Activated naive CD4-positive, alpha-beta T cell treated with anti-CD3 and anti-CD28 coated beads, Interleukin-2, amount 10 ng/mL, durations not matched to agents 7 days and 5 days (primary cell): ENCODE measurements at places on chromosomes 6 and 20.

DNA sequence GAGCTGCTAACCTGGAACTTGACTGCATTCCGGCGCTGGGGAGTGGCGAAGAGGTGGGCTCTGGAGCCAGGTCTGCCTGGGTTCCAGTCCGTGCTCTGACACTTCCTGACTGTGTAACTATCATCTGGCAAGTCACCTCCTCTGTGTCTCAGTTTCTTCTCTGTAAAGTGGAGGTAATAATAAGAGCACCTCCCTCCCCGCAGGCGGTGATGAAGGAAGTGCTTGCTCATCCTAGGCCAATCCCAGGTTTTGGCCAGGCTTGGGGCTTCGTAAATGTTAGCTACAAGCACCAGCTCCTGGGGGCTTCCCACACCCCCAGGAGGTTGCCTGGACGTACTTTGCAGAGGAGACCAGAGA is 32.8 kb downstream of the SNAI1 start:
- DNase-seq: no peak

DNA sequence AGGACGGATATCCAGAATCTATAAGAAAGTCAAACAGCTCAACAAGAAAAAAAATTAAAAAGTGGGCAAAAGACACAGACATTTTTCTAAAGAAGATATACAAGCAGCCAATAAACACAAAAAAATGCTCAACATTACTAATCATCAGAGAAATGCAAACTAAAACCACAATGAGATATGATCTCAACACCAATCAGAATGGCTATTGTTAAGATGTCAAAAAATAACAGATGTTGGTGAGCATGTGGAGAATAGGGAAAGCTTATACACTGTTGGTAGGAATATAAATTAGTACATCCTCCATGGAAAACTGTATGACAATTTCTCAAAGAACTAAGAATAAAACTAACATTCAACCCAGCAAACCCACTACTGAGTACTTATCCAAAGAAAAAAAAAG is 23.3 kb upstream of the OSTM1 start:
- no peak for DNase-seq

DNA sequence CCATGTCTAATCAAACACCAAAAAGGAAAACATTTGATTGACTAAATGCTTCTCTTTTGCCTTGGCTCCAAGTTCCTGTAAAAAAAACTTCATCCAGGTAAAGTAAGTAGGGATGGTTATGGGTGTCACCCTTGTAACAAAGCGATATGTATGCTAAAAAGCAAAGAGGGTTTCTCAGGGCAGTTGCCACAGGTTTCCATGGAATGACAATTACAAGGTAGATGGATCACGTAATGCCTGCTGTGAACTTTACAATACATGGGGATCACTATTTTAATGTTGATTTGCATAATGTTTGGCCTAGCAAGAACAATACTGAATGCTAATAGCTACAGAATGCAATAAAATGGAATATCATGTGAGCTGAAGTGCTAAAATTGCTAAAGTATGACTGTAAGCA is 2.9 kb upstream of the BMP2 start:
- no peak for DNase-seq

DNA sequence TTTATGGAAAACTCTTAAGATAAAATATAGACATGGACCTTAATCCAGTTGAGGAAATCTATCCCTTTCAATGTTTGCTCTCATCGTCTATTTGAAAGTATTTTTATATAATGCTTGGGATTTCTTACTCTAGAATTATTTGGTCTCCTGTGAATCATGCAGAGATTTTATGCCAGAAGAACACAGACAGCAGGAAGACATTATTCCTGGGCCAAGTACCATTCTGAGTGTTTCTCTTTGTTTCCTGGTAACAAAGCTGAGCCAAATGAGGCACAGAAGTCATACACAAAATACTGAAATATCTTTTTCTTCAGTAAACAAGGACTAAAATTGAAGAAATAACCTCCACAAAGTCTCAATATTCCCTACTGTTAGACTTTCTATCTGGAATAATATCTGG is 538.2 kb upstream of the EYS start:
- DNase-seq: no peak

- DNase-seq: no peak
These were observed 22.0 kb downstream of the ZNF341 start for GRCh38 chr20:33753763-33754162.

- DNase-seq: peak; percentile 64
These were observed 46.3 kb downstream of the GOPC start for GRCh38 chr6:117555882-117556498.

DNA sequence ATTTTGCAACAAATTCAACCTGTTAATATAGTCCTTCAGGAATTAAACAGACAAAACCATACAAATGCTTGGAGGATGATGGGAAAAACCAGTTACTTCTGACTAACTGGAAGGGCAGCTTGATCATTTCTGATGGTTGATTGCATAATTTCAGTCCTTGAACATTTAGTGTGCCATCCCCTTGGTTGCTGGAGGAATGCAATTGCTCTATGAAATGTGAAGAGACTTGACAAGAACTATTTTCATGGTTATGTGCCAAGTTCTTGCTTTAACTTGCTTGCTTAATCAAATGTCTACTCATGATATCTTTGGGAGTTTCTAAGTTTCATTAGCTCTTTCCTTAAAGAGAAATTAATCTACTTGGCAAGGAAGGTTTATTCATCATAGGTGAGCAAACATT is 45.2 kb downstream of the ANKEF1 start:
- DNase-seq: no peak

- DNase-seq: no peak
These were observed 418.0 kb upstream of the SULF2 start for GRCh38 chr20:48203252-48203651.

DNA sequence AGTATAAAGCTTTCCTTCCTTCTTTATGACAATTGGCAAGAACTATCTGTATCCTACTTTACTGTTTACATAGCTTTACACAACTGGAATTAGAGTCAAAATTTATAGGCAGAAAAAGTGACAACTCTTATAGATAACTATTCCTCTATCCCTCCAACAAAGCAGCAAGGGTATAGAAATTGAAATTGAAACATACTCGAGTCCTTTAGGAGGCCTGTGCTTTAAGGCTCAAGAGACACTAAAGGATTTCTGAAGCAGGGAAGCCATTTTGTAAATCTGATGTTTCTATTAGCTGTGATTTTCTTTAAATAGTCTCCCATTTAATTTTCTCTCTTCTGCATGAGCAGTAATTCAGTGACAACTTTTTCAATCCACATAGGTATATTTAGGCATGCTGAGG is 567.6 kb upstream of the MAN1A1 start:
- DNase-seq: no peak

- no peak for DNase-seq
These were observed 86.8 kb upstream of the AFDN start for GRCh38 chr6:167739721-167740475.

DNA sequence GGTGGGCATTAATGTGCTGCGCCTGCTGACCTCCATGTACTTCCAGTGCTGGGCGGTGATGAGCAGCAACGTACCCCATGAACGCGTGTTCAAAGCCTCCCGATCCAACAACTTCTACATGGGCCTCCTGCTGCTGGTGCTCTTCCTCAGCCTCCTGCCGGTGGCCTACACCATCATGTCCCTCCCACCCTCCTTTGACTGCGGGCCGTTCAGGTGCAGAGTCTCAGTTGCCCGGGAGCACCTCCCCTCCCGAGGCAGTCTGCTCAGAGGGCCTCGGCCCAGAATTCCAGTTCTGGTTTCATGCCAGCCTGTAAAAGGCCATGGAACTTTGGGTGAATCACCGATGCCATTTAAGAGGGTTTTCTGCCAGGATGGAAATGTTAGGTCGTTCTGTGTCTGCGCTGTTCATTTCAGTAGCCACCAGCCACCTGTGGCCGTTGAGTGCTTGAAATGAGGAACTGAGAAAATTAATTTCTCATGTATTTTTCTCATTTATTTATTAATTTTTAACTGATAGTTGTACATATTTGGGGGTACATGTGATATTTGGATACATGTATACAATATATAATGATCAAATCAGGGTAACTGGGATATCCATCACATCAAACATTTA is 35.2 kb upstream of the NOP56 start:
- DNase-seq: no peak

DNA sequence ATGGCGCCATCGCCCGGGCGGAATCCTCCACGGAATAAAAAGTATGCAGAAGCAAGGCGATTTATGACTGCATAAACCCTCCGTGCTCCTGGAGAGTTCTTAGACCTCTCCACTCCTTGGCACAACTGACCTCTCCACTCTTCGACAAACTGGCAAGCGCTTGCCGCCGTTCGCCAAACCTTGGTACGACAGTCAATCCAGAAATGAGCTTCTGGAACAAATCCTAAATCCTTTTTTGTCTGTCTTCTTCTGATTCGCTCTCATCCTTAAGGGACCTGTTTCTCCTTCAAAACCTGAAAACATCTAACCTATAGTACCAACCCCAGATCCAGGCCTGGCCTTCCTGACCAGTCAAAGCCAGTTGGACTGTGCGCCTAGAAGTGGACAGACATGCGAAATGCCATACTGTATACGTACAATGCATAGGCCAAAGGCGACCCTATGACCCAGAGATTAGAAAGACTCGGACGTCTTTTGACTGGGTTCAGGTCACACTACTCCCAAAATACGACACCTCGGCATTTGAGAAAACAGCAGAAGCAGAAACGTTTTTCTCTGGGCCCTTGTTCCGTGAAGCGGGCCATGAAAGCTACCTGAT is 59.4 kb downstream of the TRIM27 start:
- no peak for DNase-seq

- no peak for DNase-seq
These were observed 74.4 kb downstream of the ELOVL4 start for GRCh38 chr6:79872986-79873385.

DNA sequence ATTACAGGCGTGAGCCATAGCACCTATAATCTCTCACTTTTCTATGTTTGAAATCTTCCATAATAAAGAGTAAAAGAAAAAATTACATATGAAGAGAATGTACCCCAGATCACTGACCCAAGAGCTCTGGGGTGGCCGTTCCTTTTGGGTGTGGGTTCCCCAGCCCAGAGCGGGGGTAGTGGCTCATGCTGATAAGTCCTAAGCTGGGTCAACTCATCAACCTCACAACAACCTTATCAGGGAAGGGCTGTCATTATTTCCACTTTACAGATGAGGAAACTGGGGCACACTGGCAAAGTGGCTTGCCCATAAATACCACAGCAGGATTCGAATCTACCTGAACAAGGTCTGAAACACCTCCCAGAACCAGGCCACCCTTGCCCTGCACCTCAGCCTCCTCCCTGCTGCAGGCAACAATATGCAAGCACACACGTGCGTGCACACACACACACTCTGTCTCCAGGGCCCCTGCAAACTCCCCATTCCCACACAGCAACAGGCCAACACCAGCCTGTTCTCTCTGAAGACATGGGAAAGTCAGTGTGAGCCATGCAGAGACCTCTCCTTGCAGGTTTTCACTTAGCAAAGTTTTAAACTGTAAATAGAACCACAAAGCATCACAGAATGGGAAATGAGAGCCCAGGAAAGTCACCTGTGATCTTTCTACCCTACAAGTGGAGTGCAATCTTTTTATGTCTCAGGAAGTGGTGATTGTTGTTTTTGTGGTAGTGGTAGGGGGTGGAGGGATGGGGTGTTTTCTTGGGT is 27.7 kb downstream of the BFSP1 start:
- peak; percentile 24 for DNase-seq

DNA sequence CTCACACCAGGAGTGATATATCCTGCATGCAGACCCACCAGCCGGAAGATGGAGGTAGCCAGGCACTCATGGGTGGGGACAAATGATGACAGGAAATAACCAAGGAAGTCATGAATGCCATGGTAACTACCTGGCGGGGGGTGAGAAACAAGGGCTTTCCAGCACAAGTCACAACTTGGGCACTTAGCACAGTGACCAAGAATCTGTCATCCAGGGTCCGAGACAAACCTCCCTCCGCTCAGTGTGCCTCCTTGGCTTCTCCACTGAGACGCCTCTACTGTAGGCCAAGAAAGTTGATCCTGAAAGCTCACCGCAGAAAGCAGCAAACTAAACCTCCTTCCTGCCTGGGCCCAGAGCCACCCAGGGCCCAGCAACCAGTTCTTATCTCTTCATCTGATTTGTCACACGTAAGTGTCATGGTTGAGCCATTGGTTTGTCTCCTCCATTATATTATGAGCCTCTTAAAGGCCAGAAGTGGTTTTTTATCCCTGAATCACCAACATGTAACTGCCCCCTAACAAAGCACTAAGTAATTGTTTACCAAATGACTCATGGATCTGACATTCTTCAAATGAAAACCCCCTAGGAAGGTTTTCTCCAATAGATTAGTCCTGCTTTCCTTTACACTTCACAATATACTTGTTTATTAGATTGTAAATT is 84.3 kb upstream of the TAB2 start:
- DNase-seq: peak; percentile 65

DNA sequence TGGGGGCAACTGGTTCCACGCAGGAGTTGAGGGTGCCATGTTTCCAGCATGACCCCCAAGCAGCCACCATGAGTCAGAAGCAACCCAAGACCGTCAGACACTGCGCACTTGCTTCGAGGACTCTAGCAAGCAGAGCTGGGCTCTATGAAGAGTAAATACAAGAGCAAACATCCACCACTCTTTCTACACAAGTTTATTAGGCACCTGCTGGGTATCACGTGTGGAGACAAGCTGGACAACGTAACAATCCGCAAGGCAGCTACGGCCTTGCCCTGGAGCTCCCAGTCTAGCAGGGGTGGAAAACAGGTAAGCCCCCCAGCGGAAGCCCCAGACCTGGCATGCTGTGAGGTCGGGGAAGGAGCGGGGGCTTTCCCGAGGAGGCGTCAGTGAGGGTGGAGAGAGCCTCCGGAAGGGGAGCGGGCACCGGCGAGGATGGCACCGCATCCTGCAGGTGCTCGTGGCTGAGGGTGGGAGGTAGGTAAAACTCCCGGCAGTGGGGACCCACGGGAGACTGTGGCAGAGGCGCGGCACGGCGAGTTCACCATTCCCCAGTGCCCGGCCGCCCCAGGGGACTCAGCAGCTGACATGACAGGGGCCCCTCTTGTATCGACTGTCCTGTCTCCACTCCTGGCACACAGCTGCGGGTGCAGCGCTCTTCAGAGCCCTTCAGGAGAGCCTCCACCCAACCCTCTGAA is 33.6 kb downstream of the GNAS-AS1 start:
- no peak for DNase-seq

DNA sequence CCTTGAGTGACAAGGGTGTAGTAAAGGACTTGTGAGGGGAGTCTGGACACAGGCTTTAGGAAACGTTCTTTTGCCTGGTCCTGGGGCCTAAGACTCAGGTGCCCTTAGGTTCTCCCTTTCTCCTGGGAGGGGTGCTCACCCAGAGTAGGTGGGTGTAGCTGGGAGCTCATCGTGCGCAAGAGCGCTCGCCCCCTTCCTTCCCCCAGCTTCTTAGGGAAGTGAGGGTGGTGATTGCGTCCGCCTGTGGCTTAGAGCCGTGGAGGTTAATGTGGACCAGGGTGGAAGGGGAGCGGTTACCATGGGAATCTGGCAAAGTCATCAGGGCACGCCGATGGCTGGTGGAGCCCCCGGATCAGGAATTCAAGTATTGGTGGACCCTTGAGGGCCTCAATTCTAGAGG is 3.3 kb upstream of the AARS2 start:
- no peak for DNase-seq
